ENCODE measurements at places on chromosomes 2 and 18.

- DNase-seq: no peak
These were observed 2.6 kb downstream of the THADA start for GRCh38 chr2:43593254-43593653.

GRCh38 chr2:1591978-1592907, 152.1 kb downstream of the PXDN start:
- no peak for DNase-seq

GRCh38 chr2:192487636-192488035, 292.9 kb upstream of the TMEFF2 start:
- DNase-seq: no peak

DNA sequence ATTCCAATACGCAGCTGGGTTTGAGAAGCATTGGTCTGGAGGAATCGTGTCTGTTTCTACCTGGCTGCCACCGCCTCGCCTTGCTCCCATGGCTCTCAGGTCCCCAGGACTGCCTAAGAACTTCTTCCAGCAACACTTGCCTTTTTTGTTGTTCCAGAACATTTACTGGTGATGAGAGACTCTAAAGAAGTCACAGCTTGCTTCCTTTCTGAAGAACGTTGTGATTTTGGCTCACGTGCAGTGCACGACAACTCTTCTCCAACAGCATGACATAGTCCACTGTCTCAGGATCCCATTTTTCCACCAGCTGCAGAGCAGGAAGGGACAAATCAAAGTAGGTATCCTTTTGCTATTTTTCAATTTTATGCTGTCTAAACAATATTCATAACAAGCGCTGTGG, 940.9 kb downstream of the SLC4A3 start:
- DNase-seq: no peak

DNA sequence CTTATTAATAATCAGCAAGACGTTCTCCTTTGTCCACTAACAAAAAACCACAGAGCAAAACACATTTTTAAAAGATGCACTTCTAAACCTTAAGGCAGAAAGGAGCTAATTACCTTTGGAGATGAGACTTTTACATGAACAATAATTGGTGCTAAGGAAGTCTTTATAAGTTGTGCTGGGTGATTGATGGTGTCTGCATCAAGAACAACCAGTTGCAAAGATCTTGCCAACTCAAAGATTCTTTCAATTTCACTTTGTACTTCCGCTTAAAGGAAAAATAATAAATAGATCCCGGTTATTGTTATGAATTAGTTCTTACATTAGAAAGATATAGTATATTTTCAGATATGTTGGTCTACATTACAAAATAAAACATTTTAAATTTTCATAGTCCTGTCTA, 26.9 kb upstream of the ARL5A start:
- DNase-seq: no peak

GRCh38 chr2:157173740-157174184, 83.7 kb upstream of the GALNT5 start:
- no peak for DNase-seq

- no peak for DNase-seq
These were observed 28.3 kb downstream of the HS6ST1 start for GRCh38 chr2:128290356-128290755.

DNA sequence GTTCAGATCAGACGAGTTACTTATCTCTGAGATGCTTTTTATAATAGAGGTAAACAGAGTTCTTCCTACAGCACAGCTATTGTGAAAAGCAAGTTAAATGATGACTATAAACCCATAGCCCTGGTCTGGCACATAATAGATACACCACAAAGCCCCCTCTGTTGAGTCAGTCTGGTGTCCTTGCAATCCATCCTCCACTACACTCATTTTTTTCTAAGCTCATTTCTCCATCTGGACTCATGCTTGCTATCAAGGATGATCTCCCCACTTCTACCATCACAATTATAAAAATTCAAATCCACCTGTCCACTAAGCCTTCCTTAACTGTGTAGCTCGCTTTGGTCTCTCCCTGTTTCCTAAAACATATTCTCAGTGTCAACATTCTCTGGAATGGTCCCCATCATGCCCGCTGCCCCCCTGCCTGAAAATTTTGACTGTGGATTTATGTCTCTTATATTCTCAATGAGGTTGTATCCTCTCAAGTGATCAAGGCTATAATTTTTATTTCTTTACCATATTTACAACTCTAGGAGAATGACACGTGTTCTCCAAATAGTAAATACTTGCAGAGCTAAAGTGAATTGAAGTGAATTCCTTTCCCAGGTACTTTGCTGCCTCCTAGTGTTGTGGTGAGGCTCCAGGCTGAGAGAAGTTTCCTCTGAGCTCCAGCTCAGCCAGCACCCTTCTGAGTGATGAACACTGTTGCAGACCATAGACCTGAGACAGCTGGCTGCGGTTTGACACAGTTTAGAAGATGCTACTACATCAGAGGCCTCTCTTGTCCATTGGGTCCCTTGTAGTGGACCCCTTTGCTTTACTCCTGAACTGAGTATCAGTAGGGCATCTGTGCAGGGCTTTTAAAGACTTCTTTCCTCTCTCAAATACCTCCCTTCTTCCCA, 108.7 kb downstream of the DPP10 start:
- DNase-seq: no peak

GRCh38 chr18:67599277-67599676, 82.8 kb upstream of the DSEL start:
- no peak for DNase-seq

DNA sequence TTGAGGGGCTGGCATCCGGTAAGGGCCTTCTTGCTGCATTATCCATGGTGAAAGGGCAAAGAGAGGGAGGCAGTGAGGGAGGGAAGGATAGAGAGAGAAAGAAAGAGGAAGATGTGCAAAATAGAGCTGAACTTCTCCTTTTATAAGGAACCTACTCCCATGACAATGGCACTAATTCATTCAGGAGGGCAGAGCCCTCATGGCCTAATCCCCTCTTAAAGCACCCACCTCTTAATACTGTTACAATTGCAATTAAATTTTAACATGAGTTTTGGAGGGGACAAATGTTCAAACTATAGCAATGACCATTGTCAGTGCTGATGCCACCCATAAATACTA, 60.2 kb downstream of the CXCR4 start:
- DNase-seq: no peak

- DNase-seq: no peak
These were observed 1.1 kb downstream of the PREB start for GRCh38 chr2:27133195-27133875.

GRCh38 chr2:241372361-241372992, 16.4 kb downstream of the FARP2 start:
- no peak for DNase-seq

DNA sequence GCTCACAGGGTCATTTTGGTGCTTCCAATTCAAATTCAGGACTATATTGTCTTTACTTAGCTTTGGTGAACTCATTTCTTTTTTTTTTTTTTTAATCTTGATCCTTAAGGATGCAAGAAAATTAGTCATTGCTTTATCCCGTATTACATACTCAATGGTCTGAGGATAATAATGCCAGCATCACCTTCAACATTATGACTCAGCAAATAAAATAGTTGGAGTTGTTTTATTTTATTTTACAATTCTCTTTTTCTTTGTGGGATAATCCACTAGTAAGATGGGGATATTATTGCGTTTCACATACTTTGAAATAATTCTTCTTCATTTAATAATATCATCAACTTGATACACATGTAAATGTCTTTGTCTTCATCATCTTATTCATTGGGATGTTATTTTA, 954.9 kb upstream of the GYPC start:
- DNase-seq: no peak

DNA sequence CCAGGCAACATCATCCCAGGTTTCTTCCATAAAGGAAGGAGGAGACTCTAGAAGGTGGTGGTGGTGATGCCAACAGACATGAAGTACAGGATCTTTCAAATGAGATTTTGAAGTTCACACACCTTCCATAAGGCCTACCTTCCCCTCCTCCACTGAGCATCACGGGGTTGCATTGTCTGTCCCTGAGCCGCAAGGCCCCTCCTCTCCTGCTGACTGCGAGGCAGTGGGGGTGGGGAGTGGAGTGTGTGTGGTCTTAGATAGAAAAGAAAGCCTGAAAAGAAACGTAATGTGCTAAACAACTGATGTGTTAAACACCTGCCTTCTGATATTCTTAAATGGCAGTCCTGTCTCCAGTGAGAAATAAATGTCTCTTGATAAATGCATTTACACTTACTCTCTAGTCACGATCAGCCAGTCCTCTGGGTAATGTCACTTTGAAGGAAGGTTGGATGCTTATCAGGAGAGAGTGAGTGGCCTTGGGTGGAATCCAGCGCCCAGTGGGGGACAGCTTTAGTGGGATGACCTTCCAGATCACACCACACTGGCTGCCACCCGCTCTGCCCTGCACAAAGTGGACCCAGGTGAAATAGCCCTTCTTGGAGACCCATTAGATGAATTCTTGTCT, 5.5 kb upstream of the SCYGR5 start:
- DNase-seq: no peak

- DNase-seq: no peak
These were observed 12.7 kb downstream of the CATIP start for GRCh38 chr2:218369330-218369729.

DNA sequence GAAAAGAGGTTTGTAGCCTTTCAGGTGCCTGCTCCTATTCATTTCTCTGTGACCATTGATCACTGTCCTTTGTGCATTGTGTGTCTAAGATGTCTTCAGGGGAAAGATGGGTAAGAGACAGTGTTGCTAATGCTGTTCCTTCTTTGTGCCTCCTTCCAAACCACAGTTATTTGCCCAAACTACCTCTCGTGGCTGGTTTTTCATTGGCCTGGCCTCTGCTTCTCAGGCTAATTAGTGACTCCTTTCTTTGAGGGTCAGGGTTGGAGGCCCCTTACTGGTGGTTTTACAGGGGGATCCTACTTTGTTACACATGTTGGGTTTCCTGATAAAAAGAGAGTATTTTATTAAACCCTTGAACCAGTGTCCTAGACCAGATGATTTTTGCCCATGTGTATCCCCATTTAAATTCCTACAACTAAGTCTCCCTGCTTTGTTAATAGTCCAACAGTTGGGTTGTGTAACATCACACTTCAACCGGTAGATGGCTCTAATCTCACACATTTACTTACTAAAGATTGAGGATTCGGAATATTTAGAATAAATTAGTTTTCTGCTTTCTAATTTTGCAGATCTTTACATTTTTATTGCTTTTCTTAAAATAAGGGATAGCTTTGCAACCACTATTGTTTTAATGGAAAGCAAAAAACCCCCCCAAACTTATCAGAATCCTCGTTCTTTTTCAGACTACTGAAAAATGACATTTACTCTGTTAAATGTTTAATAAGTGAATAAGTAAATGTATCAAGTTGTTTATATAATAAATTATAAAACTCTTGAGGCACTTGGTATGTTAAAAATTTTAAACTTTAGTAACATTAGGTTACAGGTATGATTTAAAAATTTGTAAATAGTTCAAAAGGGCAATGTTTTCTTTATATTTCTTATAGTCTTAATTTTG, 2.4 kb downstream of the MARS2 start:
- no peak for DNase-seq

DNA sequence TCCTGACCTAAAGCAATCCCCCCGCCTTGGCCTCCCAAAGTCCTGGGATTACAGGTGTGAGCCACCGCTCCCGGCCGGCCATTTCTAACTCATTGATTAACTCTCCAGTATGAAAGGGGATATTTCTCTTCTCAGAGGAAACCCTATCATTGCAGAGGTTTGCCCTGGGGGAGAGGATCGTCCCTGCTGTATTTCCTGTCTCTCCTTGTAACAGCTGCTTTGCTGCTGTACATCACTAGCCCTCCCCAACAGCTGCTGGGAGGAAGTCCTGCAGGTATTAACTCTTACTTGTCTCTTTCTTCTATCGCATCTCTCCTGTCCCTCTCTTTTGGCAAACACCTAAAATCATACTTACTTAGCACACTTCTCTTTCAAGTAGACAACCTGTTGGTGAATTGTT, 219.0 kb upstream of the DSEL start:
- no peak for DNase-seq

DNA sequence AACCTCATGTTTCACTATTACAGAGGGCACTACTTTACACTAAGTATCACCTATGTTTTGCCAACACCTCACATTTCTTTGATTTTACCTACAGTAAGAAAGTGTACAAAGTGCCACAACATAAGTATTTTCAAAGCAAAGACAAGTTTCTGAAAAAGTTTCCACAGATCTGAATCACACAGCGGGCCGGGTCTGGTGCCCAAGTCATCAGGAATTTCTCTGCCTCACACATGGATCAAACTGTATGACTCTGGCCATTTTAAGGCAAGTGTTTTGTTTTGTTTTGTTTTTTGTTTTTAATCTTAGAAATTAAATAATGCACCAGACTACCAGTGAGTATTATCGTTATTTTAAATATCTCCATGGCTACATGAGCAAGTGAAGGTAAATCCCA, 73.4 kb downstream of the ZNF516 start:
- no peak for DNase-seq
